ENCODE measurements at places on chromosomes 5 and 9. TPM values are rescaled to one million over a fixed set of nuclear protein-coding genes. Genes with fewer than 3 reads are reported as not detected.

The PRDM9 gene
- not detected for polyA plus RNA-seq

The XRCC4 gene
- 15.2 TPM for polyA plus RNA-seq

DNA sequence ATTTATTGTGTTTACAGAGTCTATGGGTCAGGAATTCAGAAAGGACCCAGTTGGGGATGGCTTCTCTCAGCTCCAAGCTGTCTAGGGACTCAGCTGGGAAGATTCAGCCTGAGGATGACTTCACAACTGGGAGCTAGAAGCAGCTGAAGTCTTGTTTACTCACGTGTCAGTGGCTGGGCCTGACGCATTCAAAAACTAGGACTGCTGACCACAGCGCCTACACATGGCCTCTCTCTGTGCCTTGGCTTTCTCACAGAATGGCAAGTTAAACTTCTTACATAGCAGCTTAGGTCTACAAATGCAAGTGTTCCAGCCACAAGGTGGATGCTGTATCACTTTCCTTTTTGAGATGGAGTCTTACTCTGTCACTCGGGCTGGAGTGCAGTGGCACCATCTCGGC, 16.3 kb upstream of the PPP2CA start:
- DNase-seq = no peak

- DNase-seq = no peak
Observed at GRCh38 chr9:12860998-12861397, 86.2 kb downstream of the LURAP1L start.

DNA sequence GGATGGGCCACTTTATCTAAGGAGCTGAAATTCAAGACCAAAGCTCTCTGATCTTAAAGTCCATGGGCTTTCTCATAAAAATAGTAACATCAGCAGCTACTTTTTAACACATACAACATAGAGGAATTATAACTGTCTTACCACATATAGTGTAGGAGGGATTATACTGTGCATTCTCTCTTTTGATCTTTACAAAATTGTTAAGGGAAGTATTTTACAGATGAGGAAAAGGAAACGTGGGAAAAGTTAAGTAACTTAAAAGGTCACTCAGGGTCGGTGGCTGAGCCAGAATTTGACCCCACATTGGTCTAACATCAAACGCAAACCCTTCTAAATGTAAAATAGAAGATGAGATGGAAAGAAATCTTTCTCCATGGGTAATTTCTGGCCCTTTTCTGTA, 38.4 kb downstream of the ZNF608 start:
- DNase-seq = no peak

- DNase-seq = no peak
Observed at GRCh38 chr9:78765861-78766260, 468.9 kb downstream of the PSAT1 start.

DNA sequence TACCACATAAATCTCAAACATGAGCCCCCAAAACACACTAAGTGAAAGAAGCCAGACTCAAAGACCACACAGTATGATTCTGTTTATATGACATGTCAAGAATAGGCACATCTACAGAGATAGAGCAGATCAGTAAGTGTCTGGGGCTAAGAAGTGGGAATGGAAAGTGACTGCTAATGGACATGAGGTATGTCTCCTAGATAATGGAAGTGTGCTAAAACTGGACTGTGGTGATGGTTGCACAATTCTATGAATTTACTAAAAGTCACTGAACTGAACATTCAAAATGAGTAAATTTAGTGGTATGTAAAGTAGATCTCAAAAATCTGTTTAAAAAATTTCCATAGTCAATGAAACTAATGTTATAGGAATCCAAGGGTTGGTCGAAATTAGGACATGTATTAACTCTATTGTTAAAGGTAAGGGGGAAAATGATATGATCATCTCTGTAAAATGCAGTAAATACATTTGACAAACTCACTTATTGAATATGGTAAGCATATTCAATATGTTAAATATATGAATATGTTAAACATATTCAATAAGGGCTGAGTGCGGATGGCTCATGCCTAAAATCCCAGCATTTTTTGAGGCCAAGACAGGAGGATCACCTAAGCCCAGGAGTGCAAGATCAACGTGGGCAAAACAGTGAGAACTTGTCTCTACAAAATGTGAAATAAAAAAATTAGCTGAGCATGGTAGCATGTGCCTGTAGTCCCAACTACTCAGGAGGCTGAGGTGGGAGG, 51.7 kb downstream of the NUP155 start:
- no peak for DNase-seq

- DNase-seq = no peak
Observed at GRCh38 chr9:80233906-80234305, 662.1 kb downstream of the TLE4 start.

- DNase-seq = no peak
Observed at GRCh38 chr5:54083851-54084250, 226.5 kb downstream of the ARL15 start.

DNA sequence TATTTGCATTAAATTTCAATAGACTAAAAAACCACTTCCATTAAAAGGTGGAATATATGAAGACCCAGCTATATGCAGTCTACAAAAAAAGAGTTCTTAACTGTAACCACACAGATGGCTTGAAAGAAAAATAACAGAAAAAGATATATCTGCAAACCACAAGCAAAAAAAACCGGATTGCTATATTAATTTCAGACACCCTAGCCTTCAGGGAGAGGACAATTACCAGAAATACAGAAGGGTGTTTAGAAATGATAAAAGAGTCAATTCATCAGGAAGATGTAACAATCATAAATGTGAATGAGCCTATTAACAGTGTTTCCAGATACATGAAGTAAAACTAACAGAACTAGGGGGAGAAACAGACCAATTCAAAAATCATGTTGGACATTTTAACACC, 56.9 kb upstream of the SMIM23 start:
- no peak for DNase-seq

GRCh38 chr5:101966476-101966875, 329.6 kb downstream of the SLCO4C1 start:
- no peak for DNase-seq

- DNase-seq = no peak
Observed at GRCh38 chr9:38343037-38343436, 49.5 kb upstream of the ALDH1B1 start.

DNA sequence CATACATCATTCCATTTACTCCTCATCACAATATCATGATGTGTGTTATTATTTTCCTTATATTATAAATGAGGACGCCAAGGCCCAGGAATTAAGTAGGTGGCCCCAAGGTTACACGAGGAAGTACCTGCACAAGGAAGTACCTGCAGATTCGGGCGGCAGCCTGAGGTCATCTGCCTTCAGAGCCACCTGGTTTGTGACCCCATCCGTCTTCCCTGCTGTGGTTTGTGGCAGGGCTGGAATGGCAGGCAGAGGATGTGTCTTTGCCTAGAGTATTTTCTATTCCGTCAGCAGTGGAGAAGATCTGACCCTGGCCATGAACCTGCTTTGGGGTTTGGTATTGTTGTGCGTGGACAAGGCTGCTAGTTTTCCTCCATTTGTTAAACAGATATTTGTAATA, 59.7 kb downstream of the PDZD2 start:
- DNase-seq = no peak

- peak; percentile 10 for DNase-seq
Observed at GRCh38 chr9:35406183-35406959, 83.5 kb upstream of the RUSC2 start.

- no peak for DNase-seq
Observed at GRCh38 chr5:161545344-161546094, 1.0 kb downstream of the GABRB2 start.

Data from right renal cortex interstitium (tissue), 3 donors.